ENCODE measurements at places on chromosomes 4 and X.
A peak's percentile ranks its signal among the peaks of the same experiment; 100 is the strongest.

DNA sequence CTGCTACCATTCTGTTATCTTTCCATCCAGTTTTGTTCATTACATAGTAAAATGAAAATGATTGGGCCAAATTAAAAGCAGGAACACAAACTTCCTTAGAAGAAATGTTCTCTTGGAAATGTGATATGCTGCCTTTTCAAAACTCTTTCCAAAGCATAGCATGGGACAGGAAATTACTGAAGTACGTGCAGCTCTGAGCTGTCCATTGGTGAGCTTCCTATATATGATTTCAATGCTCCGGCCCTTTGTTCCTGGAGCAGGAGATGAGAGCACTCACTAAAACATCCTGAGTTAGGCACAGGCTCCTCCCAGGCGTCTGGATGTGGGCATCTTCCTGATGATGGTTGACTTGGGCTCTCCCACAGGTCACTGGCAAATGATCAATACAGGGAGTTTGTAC is 33.0 kb upstream of the ANXA3 start:
- DNase-seq, result no peak

GRCh38 chrX:9569876-9570301 is 105.0 kb downstream of the TBL1X start:
- no peak for DNase-seq

- no peak for DNase-seq
These were observed 554.9 kb downstream of the KLHL4 start for GRCh38 chrX:88072339-88073030.

DNA sequence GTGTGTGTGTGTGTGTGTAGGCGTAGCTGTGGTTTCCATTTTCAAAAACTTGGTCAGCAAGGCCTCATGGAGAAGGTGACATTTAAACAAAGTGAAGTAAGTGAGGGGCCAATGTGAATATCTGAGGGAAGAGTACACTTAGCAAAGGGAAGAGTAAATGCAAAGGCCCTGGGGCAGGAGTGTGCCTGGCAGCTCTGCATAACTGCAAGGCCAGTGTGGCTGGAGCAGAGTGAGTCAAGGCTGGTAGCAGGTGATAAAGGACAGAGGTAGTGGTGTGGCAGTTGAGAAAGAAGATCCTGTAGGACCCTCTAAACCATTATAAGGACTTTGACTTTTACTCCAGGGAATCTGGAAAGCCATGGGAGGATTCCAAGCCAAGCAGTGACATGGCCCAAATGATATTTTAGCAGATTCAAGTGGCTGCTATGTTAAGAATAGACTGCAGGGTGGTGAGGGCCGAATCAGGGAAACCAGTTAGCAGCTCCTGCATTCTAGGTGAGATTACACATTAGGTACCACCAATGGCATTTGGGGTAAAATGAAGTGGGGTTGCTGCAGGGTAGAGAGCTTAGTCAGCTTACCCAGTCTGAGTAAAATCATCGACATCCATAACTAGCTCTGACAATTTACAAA is 5.9 kb upstream of the TBC1D1 start:
- no peak for DNase-seq

GRCh38 chr4:81052119-81053068 is 21.9 kb downstream of the BMP3 start:
- peak; percentile 19 for DNase-seq

DNA sequence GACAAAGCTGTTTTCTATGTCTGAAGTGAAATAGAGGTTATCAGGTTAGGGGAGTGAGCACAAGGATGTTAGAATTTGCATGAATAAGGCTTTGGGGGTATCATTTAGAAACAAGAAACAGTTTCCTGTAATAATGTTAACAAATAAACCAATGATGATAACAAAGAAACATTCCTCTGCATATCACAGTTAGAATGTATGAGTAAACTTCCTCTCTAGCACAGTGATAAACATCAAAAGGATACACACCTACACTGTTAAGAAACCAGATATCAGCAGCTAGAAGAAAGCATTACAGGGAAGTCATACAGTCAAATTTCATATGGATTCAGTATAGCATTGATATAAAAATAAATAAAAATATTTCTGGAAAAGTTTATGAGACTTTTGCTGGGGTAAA is 340.0 kb upstream of the MAGEB16 start:
- no peak for DNase-seq

DNA sequence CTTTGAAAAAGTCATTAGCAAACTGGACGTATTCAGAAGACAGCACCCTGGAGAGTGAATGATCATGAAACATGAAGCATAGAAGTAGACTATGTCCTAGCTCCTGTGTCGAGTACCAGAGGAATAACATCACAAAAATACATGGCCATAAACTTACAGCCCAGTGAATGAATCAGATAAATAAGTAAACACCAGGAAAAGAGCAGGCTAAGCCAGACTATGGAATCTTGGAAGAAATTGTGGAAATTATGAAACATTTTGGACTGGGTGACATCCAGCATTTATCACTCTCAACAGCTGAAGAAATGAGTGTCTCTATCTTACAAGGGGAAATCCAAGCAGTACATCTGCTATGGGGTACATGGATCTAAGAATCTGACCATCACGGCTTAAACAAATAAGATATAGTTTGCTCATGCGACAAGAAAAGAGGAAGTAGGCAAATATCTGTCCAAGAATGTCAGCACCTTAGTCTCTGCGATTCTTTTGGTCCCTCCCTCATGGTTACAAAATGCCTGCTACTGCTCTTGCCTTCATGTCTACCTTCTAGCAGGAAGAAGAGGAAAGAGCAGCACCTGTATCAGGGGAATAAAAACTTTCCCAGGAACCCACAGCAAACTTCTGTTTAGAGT is 481.5 kb downstream of the BCOR start:
- DNase-seq, result no peak
